Esophagus squamous epithelium (tissue), 5 donors: ENCODE measurements at places on chromosomes 5 and 9.

DNA sequence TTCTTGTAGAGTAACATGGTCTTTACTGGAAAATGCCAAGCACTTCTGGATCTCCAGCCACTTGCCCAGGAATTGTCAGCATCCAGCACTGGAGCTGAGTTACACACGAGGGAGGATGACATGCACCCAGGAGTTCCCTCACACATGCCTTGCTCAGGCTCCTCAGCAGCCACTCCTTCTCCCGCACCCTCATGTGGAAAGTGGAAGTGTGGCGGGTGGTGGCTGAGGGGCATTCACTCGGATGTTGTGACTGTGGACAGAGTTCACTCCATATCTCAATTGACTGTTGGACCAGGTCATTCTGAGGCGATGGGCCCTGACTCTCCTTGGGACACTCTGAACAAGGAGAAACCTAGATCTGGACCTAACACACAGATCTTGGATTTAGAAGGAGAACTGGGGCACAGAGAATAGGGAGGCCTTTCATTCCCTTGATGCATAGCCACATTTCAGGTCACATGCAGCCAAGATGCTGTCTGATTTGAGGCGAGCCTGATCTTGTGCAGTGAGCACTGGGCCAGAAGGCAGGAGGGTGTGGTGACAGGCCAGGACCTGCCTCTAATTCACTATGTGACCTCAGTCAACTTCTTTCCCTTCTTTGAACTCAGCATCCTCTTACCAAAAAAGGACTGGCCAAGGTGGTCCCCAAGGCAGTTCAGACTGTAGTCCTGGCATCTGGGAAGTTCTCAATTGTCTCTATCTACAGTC, 62.1 kb downstream of the CYSTM1 start:
- DNase-seq, result no peak

DNA sequence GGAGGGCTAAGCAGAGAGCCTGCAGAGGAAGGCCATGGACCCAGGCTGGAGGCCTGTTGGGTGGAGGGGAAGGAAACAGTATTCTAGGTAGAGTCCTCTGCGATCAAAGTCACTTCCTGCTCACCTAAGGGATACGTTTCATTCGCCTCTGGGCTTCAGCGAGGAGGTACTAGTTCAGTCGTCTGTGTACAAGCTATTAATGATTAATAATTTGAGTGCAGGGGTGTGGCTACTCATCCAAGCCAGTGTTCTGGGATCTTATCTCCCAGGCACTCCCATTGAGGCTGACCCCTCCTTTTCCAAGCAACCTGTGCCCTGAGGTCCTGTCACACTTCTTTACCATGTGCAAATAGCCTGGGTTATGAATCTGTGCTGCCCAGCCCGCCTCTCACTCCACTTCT, 25.2 kb downstream of the RALGPS1 start:
- no peak for DNase-seq

- no peak for DNase-seq
Observed at GRCh38 chr9:72826996-72827949, 125.6 kb downstream of the ALDH1A1 start.

DNA sequence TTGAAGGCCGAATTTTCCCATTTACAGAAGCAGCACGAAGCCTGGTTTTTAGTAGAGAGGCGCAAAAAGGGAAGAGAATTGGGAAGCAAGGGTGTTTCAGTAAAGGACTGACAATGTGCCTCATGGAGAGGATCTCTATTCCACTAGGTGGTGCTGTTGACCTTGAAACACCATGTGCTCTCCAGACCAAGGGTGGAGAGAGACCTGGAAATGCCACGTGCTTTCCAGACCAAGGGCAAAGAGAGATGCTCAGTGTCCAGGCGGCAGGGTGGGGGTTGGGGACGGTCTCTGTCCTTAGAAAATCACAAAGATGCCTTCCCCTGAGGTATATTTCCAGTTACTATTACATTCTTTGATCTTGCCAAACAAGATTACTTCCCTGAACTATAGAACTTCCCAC, 425.3 kb downstream of the CSNK1G3 start:
- DNase-seq, result no peak

DNA sequence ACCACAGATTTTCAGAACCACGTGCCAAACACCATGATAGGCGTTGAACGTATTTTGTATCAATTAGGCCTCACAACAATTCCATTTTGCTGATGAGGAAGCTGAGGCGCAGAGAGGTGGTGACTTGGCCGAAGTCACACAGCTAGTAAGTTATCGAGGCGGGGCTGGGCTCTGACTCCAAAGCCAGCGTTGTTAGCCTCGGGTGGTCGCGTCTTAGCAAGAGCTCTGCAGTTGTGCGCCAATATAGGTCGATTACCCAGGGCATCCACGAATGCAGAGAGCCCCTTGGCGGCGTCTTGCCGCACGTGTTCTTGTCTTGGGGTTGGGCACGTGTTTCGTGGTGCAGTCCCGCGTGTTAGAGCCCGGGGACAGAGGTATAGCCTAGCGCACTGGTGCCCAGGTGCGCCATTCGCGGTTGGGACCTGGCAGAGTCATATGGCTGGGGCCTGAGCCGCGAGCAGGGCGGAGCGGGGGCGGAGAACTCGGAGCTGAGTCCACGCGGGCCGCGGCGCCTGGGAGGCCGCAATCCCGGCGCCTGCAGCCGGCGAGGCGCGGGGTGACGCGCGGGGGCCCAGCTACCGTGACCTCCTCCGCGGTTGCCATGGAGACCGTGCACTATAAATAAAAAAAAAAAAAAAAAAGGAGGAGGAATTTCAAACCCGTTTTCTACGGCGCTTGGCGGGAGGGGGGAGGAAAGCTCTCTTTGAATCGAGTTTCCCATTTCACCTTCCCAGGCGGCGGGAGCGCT, 62.3 kb downstream of the CXXC5 start:
- no peak for DNase-seq

GRCh38 chr5:72844218-72844603, 27.8 kb downstream of the TNPO1 start:
- no peak for DNase-seq

GRCh38 chr9:137050570-137050969, 3.3 kb downstream of the ENTPD2 start:
- no peak for DNase-seq

GRCh38 chr5:5293029-5293428, 129.4 kb upstream of the ICE1 start:
- DNase-seq, result no peak
